CD4-positive, alpha-beta memory T cell (primary cell): ENCODE measurements at places on chromosomes 4 and X. TPM values are rescaled to one million over a fixed set of nuclear protein-coding genes. Genes with fewer than 3 reads are reported as not detected.

The DMD gene
- polyA plus RNA-seq: 0.18 TPM

DNA sequence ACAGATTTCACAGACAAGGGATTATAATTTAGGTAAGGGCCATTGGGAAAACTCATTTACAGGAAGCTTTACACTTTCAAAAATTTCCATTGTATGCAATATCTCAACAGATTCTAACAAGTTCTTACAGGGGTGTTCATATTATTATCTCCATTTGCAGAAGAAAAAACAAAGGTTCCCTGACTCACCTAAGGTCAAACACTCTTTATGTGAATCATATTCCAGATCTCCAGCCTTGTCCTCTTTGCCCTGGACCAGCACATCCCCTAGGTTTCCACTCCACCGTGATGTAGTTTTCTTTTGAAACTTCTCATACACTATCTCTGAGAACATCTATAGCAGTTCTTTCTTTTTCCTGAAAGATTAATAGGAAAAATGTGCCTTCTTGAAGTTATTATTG is 96.4 kb upstream of the HS3ST1 start:
- no peaks in the 10 kb centered on the region for H3K4me1 ChIP-seq
- no peak for DNase-seq
- no peak overlapping the region for H3K4me3 ChIP-seq
- no peak overlapping the region for H3K27ac ChIP-seq

The MAGEC2 gene
- not detected for polyA plus RNA-seq

The MFAP3L gene
- polyA plus RNA-seq: not detected

DNA sequence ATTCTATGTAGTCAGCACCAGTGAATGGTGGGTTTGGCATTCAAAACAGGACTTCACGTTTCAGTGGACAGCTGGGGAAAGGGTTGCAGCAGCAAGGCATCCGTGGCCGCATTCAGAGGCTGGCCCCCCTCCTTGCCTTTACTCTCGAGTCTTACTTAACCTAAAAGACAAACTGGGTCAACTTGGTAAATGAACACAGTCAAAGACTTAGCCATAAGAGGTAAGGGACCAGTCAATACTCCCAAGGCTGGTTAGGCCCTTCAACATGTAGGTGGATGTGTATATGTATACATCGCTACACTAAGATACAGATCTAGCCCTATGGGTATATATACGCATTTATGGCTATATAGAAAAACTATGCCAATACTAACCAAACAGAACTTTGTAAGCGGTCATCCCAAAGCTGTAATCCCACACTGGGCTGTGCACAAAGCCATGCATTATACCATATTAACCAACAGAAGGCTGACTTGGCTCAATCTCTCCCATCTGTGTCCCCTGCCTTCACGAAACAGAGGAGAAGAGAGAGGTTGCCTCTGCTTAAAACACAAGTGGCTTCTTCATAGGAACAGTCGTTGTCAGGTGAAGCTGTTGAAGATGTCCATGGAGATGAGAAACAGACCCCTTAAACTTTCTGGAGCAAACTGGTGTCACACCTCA is 61.9 kb downstream of the TSC22D3 start:
- H3K36me3 ChIP-seq: peaks cover 27% of the 10 kb centered on the region
- peaks cover 82% of the 10 kb centered on the region for H3K4me1 ChIP-seq
- no peaks in the 10 kb centered on the region for H3K27me3 ChIP-seq
- DNase-seq: peak; percentile 58
- H3K27ac ChIP-seq: peak overlapping the region; percentile 95
- H3K4me3 ChIP-seq: no peak overlapping the region

DNA sequence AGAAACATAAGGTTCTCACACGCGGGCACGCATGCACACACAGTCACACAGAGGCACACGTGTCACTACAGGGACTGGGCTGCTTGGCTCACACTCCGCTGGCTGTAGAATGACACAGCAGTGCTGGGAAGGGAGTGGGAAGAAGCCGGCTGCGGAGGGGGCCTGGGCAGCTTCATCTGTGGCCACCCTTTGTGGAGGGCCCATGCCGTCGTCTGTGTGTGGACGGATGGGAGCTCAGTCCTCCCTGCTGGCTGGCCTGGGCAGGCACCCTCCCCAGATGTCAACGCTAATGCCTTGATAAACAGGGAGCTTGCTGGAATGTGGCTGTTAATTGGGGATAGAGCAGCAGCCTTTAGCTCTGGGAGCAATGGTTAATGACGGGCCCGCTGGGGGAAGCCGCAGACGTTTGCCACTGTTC is 621.1 kb downstream of the BCOR start:
- H3K36me3 ChIP-seq: no peaks in the 10 kb centered on the region
- no peak overlapping the region for H3K4me3 ChIP-seq
- no peaks in the 10 kb centered on the region for H3K27me3 ChIP-seq
- H3K4me1 ChIP-seq: no peaks in the 10 kb centered on the region
- H3K27ac ChIP-seq: no peak overlapping the region
- no peak for DNase-seq

DNA sequence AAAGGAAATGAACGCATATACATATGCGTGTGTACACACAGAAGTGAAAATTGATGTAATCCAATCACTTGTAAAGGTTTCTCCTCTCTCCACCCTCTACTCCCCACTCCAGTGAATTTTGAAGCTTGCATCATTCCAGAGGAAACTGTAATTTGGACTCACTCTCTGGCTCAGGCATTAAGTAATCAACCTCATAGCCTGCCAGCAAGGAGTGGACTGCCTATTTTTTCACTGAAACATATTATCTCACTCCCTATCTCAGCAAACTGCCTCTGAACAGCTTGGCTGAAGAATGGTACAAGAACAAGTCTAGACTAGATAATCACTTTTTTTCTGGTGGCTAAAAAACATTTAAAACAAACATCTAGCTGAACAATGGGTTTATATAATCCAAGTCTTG is 124.2 kb downstream of the C4orf51 start:
- no peaks in the 10 kb centered on the region for H3K27me3 ChIP-seq
- peaks cover 7% of the 10 kb centered on the region for H3K4me1 ChIP-seq
- no peak overlapping the region for H3K27ac ChIP-seq
- DNase-seq: no peak
- H3K4me3 ChIP-seq: no peak overlapping the region

GRCh38 chr4:184762100-184762499 is 28.2 kb upstream of the CENPU start:
- peak; percentile 67 for DNase-seq
- H3K4me3 ChIP-seq: no peak overlapping the region
- no peak overlapping the region for H3K27ac ChIP-seq

DNA sequence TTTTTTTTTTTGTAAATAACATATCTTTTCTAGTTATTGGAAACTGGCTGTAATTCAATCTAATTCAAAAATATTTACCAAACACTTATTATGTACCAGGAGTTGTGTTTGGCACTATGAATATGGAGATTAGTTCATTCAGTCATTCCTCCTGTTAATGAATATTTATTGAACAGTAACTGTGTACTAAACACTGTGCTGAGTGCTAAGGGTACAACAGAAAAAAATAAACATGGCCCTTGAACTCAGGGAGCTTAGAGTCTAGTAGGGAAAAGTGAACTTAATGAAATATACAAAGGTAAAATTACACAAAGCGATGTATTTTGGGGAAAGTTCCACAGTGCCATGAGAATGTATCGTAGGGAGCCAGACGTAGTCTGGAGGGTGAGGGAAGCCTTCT is 87.1 kb downstream of the STK32B start:
- H3K36me3 ChIP-seq: no peaks in the 10 kb centered on the region
- DNase-seq: no peak
- no peak overlapping the region for H3K4me3 ChIP-seq
- no peaks in the 10 kb centered on the region for H3K4me1 ChIP-seq
- H3K27me3 ChIP-seq: no peaks in the 10 kb centered on the region
- no peak overlapping the region for H3K27ac ChIP-seq

GRCh38 chr4:52358366-52358765 is 300.7 kb downstream of the USP46 start:
- no peaks in the 10 kb centered on the region for H3K36me3 ChIP-seq
- DNase-seq: no peak
- no peak overlapping the region for H3K4me3 ChIP-seq
- no peaks in the 10 kb centered on the region for H3K4me1 ChIP-seq
- H3K27me3 ChIP-seq: no peaks in the 10 kb centered on the region
- no peak overlapping the region for H3K27ac ChIP-seq

- H3K4me1 ChIP-seq: no peaks in the 10 kb centered on the region
- no peak overlapping the region for H3K4me3 ChIP-seq
- peaks cover 4% of the 10 kb centered on the region for H3K27me3 ChIP-seq
- DNase-seq: no peak
Observed at GRCh38 chr4:15295421-15296162, 132.2 kb upstream of the C1QTNF7 start.

The MSX1 gene
- not detected for polyA plus RNA-seq

GRCh38 chrX:30702736-30703135 is 49.5 kb downstream of the GK start:
- H3K27ac ChIP-seq: no peak overlapping the region
- H3K36me3 ChIP-seq: no peaks in the 10 kb centered on the region
- H3K27me3 ChIP-seq: no peaks in the 10 kb centered on the region
- no peak for DNase-seq
- H3K4me1 ChIP-seq: no peaks in the 10 kb centered on the region

DNA sequence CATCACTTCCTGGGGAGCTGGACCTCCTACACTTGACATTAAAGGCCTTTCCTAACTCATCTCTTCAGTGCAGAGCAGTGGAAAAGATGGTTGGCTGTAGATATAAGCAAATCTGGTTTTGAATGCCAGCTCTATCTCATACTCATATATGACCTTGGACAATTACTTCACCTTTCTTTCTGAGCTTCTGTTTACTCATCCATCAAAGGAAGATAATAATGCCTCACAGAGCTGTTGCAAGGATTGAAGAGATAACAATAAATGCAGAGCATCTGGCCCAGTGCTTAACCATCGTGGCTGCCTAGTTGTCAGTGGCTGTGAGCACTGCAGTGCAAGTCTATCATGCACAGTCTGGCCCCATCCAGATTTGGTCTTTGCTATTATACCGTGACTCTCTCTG is 148.1 kb upstream of the EOLA2 start:
- DNase-seq: no peak
- no peak overlapping the region for H3K4me3 ChIP-seq
- H3K27me3 ChIP-seq: no peaks in the 10 kb centered on the region

The FSTL5 gene
- polyA plus RNA-seq: not detected

GRCh38 chr4:123676071-123676889 is 279.7 kb downstream of the SPRY1 start:
- no peaks in the 10 kb centered on the region for H3K36me3 ChIP-seq
- no peak overlapping the region for H3K27ac ChIP-seq
- no peaks in the 10 kb centered on the region for H3K4me1 ChIP-seq
- no peaks in the 10 kb centered on the region for H3K27me3 ChIP-seq
- H3K4me3 ChIP-seq: no peak overlapping the region

GRCh38 chrX:37425370-37425769 is 76.2 kb downstream of the PRRG1 start:
- no peak for DNase-seq
- no peaks in the 10 kb centered on the region for H3K27me3 ChIP-seq
- no peak overlapping the region for H3K27ac ChIP-seq

- no peaks in the 10 kb centered on the region for H3K4me1 ChIP-seq
- no peaks in the 10 kb centered on the region for H3K36me3 ChIP-seq
- H3K27ac ChIP-seq: no peak overlapping the region
- DNase-seq: no peak
- H3K4me3 ChIP-seq: no peak overlapping the region
- no peaks in the 10 kb centered on the region for H3K27me3 ChIP-seq
Observed at GRCh38 chr4:150436598-150437370, 145.2 kb upstream of the MAB21L2 start.

GRCh38 chrX:68183612-68184214 is 249.6 kb downstream of the OPHN1 start:
- H3K27me3 ChIP-seq: no peaks in the 10 kb centered on the region
- H3K36me3 ChIP-seq: no peaks in the 10 kb centered on the region
- peak; percentile 8 for DNase-seq
- H3K27ac ChIP-seq: no peak overlapping the region
- H3K4me3 ChIP-seq: no peak overlapping the region

DNA sequence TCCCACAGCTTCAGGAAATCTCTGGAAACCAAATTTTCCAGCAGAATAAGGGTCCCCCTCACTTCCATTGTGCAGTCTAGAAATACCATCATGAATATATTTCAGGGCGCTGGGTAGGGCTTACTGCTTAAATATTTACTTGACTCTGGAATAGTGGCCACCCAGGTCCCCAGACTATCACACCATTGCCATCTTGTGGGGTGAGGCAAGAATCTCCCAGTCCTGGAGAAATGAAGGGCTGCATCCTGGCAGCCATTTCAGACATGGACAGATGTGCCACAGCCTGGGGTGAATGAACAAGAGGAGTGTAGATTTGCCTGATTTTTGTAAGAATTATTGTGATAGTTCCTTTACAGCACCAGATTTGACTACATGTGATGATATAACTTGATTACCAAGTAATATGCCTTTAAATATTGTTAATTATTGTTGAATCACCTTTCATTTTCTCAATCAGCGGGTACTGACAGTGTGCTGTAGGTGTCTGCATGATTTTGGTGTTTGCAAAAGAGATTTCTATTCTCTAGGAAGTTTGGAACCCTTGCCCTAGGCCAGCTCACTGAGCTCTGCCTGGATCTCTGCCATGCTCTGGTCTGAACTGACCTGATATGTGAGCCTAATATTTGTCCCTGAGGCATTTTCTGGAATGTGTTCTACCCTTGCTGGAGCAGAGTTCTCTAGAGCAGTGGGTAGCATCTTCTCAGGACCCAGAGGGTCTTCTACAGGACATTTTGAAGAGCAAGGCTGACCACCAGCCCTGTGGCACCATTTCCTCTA is 183.4 kb downstream of the KIT start:
- DNase-seq: no peak
- H3K27me3 ChIP-seq: no peaks in the 10 kb centered on the region
- no peaks in the 10 kb centered on the region for H3K4me1 ChIP-seq
- no peak overlapping the region for H3K27ac ChIP-seq
- no peak overlapping the region for H3K4me3 ChIP-seq
- no peaks in the 10 kb centered on the region for H3K36me3 ChIP-seq

- no peak for DNase-seq
- H3K36me3 ChIP-seq: no peaks in the 10 kb centered on the region
- H3K27me3 ChIP-seq: no peaks in the 10 kb centered on the region
- no peaks in the 10 kb centered on the region for H3K4me1 ChIP-seq
- H3K4me3 ChIP-seq: no peak overlapping the region
- no peak overlapping the region for H3K27ac ChIP-seq
Observed at GRCh38 chr4:116066711-116067245, 953.4 kb upstream of the NDST4 start.

DNA sequence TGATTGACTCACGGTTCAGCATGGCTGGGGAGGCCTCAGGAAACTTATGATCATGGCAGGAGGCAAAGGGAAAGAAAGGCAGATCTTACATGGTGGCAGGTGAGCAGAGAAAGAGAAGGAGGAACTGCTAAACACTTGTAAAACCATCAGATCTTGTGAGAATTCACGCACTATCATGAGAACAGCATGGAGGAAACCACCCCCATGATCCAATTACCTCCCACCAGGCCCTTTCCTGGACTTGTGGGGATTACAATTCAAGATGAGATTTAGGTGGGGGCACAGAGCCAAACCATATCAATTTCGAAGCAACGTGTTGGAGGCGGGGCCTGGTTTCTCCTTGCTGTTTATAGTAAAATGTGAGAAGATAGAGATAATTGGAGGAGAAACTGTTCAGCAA is 167.4 kb downstream of the GABRB1 start:
- no peaks in the 10 kb centered on the region for H3K27me3 ChIP-seq
- H3K4me1 ChIP-seq: no peaks in the 10 kb centered on the region
- no peaks in the 10 kb centered on the region for H3K36me3 ChIP-seq
- no peak overlapping the region for H3K4me3 ChIP-seq

- DNase-seq: no peak
- H3K4me3 ChIP-seq: no peak overlapping the region
- no peaks in the 10 kb centered on the region for H3K4me1 ChIP-seq
- H3K27me3 ChIP-seq: no peaks in the 10 kb centered on the region
- no peak overlapping the region for H3K27ac ChIP-seq
Observed at GRCh38 chrX:133215017-133215416, 3.1 kb downstream of the TFDP3 start.
